Muscle of leg (tissue), 16 donors: ENCODE measurements at places on chromosomes 7 and 10. TPM values are rescaled to one million over a fixed set of nuclear protein-coding genes. Genes with fewer than 3 reads are reported as not detected.

GRCh38 chr10:44030132-44030531 lies 354.8 kb downstream of the CXCL12 start:
- DNase-seq: no peak

- no peak for DNase-seq
Measured at GRCh38 chr7:128886391-128887168, 23.9 kb downstream of the ATP6V1F start.

DNA sequence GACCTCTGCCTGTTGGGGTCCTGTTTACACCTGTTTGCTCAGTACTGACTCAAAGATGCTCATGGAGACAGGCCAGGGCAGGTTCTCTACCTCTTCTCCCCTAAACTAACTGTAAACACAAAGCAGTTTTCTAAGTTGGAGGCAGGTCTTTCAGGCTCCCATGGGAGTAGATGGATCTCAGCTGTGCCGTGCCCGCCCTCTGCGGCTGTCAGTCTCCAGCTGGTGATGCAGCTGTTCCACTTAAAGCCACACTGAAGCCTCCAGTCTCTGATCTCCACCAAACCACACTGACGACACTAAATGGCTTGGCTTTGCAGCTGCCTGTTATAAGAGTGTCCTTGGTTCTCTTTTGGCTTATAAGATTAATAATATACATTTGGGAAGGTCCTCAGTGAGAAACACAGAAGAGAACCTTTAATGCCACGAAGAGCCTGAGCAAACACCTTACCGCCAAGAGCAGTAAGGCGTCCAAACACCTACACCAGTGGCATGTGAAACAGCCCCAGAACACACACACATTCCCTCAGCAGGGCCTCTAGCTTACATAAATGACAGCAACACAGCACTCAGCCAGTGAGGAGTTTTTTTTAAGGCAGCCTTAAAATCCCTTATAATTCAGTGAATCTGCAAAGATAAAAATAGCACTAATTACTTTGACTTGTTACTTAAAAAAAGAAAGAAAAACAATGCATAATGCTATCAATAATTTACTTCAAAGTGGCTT lies 60.4 kb upstream of the KCNIP2 start:
- peak; percentile 88 for DNase-seq

DNA sequence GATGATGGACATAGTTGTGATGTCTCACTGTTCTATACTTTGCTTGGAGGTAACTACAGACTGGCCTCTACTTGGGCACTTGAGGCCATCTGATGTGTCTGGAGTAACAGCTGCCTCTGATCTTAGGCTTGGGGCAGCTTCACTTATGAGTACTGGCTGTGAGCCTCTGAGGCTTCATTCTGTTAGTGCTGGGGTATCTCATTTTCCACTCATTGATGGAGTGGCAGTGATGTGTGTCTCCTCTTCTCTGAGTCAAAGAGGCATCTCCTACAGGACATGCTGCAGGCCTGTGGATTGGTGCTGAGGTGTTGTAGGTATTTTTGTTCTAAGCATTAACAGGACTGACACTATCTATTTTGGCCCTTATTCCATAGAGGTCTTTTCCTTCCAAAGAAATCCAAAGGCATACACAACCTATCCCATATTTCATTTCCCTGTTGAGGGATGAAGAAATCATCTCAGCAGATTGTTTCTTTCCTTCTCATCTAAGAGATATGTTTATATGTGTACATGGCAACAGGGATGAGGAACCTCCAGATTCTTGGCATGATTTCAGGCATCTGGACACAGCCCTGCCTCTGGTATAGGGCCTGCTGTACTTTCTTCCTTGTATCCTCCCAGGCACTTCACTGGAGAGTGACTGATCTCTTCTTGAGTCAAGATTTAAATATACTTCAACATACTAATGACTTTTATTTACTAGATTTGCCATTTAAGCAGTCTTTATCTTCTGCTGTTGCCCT lies 65.7 kb upstream of the NOBOX start:
- DNase-seq: peak; percentile 83

- DNase-seq: no peak
Measured at GRCh38 chr10:96637709-96638108, 50.9 kb upstream of the TM9SF3 start.

GRCh38 chr10:49307921-49308320 lies 9.0 kb downstream of the C10orf71 start:
- no peak for DNase-seq

DNA sequence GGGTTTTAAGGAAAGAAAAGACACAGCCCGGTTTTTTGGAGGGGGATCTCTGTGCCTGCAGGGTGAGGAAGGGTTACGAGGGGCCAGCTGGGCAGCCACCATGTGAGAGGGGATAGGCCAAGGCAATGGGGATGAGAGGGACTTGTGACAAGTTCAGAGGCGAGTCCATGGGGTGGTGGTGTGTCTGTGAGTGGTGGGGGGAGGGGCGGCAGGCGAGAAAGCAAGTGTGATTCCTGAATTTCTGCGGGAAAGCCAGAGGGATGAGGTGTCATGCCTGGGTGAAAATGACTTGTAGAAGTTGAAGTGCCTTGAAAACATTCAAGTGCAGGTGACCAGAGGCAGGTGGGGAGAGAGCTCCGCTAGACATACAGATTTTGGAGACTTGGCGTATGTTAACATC lies 61.0 kb upstream of the RNF32 start:
- no peak for DNase-seq

DNA sequence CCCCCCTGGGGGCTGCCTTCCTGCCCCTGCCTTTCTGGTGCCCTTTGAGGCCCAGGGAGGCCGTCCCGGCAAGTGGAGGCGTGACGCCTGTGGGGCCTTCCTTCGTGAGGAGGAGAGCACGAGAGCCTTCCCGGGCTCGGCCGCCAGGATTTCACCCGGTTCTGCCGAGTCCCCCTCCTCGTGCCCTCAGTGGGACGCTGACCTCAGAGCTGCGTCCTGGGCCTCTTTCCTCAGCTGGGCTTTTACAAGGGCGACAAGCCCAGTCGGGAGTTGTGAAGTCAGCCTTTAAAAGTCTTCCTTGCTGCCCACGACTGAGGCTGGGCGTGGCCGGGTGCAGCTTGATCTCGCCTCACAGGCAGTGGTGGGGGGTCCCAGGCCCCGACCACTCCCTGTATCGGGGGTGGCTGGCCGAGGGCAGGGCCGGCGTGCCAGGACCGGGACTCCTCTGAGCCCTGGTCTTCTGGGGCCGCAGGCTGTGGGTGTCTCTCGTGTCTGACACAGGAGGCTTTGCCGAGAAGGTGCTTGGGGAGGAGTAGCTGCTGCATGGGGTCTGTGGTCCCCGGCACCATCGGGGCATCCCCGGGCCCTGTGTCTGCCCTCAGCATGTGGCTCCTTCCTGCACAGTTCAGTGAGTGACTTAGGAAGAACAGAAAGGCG lies 41.8 kb downstream of the FAM20C start:
- no peak for DNase-seq

DNA sequence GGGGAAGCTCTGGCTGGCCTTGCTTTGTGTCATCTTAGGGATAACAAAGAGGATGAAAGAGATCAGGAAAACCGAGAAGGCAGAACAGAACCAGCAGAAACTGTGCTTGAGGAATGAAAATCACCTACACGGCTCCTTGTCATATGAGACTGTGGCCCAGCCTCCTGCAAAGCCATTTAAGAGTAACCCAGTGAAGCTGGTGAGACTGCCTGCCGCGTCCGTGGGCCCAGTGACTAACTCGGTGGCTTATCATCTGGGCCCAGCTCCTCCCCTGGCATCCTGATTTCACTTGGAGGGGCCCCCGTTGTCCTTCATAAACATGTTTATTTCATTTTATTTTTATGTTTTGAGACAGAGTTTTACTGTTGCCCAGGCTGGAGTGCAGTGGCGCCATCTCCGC lies 30.7 kb downstream of the HTRA1 start:
- DNase-seq: no peak

DNA sequence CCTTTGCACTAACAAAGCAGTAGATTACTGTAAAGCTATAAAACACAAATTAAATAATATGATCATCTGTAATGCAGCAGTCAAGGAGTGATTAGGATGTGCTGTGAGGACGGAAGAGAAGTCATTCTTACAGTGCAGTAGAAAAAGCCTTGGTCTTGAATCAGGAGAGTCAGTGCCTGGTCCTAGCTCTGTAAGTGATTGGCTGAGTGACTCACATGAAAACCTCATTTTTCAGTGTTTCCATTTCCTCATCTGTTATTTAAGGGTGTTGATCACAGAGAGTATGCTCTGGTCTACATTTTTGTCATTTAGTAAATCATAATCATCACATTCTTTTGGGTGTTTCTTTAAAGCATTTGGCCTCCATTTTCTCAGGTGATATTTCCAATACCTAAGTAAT lies 717.8 kb downstream of the LRMDA start:
- no peak for DNase-seq

GRCh38 chr10:74500026-74500704 lies 326.2 kb upstream of the KAT6B start:
- DNase-seq: no peak

GRCh38 chr10:95413588-95413987 lies 122.8 kb upstream of the PDLIM1 start:
- no peak for DNase-seq

GRCh38 chr10:124346831-124347230 lies 71.9 kb downstream of the OAT start:
- DNase-seq: no peak

- no peak for DNase-seq
Measured at GRCh38 chr7:92325173-92325572, 79.4 kb downstream of the ANKIB1 start.

GRCh38 chr10:96275685-96276418 lies 4.5 kb upstream of the BLNK start:
- no peak for DNase-seq

Gene CYP3A4
- polyA plus RNA-seq: 0.09 TPM

Gene HOXA3
- polyA plus RNA-seq: 12.5 TPM

Gene WDFY4
- polyA plus RNA-seq: 2.1 TPM

Gene DDC
- not detected for polyA plus RNA-seq

Gene PRPS1L1
- polyA plus RNA-seq: not detected

Gene PDE6C
- polyA plus RNA-seq: 1.0 TPM

Gene MACROH2A2
- polyA plus RNA-seq: 24.4 TPM

Gene SGCE
- polyA plus RNA-seq: 162 TPM

Gene UCMA
- 1.0 TPM for polyA plus RNA-seq
